COR-L47 (cell line): ENCODE measurements at places on chromosomes 4 and X.

DNA sequence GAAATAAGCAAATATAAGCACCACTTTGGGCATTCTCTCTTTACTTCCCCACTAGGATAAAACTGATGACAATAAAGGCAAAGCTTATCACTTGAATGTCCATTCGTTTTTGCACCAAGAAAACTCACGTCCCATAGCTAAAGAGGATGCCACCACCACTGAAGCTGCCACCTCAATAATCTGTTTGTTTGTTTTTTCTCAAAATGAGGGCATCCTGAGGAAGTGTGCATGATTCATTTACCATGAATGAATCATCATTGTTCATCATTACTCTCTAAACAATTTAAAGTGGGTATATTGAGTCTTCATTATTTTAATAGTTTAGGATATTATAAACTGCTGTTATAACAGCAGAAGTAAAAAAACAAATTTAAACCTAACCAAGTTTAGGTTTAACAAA, 168.2 kb downstream of the DCTD start:
- no peak for DNase-seq

GRCh38 chr4:149291463-149291862, 524.2 kb downstream of the IQCM start:
- peak; percentile 6 for DNase-seq

DNA sequence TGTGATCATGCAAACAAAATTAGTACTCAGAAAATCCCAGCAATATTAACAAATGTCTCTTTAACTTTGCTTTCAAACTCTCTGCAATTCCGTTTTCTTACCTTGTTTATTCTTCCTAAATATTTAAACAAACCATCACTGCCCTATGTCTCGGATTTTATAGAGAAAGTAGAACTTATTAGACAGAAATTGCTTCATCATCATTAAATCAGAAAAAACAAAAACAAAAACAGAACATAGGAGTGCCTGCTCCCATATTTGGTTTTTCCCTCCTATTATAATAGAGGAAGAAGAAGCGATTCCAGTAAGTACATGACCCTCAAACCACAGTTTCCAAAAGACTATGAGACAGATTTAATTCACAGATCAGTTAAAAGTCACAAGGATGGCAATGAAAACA, 1228.0 kb downstream of the RPA4 start:
- DNase-seq = no peak

DNA sequence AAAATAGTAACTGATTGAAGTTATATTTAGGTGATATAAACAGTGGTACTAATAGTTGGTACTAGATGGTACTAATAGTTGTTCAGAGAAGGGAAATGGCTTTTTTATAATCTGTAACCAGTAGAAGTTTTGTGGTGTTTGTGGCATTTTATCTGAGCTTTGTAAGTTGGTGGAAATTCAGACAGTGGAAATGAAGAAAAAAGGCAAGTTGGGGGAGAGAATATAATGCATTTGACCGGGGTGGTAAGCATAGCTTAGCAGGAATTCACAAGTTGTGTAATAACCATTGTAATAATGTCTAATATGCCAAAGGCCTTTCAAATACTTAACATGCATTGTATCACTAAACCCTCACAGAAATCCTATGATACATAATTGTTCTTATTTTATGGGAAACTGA, 36.3 kb downstream of the DTHD1 start:
- no peak for DNase-seq

GRCh38 chrX:19193565-19193964, 71.3 kb upstream of the ADGRG2 start:
- no peak for DNase-seq

DNA sequence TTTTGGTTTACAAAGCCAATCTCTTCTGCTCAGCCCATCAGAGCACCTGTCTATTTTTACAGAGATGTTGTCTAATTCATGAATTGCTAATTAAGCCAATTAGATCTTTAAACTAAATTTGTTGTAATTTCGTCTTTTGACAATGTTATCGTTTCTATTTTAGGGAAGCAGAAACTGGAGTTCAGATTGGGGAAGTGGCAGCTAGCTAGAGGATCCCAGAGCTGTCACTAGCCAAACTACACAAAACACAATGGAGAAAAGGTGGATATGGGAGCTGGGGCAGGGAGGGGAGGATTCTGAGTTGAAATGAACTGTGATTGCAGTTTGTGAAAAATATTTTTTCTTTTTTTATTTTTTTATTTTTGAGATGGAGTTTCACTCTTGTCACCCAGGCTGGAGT, 35.8 kb downstream of the CASP3 start:
- DNase-seq = no peak

- no peak for DNase-seq
Observed at GRCh38 chr4:188297873-188298272, 158.6 kb downstream of the TRIML1 start.

DNA sequence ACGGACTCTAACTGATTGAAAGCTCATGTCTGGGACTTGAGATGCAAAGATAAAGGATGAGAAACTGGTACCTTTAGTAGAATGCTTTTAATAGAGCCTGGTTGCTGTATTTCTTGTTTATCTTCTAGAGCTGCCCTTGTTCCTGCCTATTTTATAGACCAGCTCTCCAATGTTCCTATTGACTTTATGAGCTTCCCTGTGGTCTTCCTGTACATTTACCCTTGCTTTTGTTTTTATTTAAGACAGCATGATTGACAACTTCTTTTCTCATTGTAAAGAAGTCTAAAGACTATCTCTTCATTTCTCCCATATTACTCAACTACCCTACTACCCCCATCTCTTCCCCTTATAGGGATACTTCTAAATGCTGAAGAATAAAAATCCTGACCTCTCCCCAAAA, 174.7 kb downstream of the UGT8 start:
- DNase-seq = no peak

- no peak for DNase-seq
Observed at GRCh38 chrX:107678957-107679740, 50.8 kb downstream of the PRPS1 start.

DNA sequence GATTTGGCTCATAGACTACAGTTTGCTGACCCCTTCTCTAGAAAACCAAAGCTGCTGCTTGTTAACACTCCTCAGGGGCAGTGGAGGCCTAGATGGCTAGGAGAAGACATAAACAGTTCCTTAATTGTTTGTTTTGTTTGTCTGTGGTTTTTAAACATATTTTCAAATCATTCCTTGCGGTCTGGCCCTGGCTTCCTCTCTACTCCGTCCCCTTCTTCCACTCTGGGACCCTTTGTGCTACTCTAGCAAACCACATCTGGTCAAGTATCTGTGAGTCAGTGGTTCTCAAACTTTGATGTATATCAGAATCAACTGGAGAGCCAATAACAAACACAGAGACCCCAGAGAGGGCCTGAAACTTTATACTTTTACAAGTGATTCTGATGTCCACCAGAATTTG, 36.1 kb downstream of the FRMPD4 start:
- no peak for DNase-seq

GRCh38 chrX:148788449-148788848, 288.0 kb downstream of the AFF2 start:
- DNase-seq = no peak

GRCh38 chr4:14337892-14338584, 664.2 kb upstream of the CPEB2 start:
- DNase-seq = no peak

DNA sequence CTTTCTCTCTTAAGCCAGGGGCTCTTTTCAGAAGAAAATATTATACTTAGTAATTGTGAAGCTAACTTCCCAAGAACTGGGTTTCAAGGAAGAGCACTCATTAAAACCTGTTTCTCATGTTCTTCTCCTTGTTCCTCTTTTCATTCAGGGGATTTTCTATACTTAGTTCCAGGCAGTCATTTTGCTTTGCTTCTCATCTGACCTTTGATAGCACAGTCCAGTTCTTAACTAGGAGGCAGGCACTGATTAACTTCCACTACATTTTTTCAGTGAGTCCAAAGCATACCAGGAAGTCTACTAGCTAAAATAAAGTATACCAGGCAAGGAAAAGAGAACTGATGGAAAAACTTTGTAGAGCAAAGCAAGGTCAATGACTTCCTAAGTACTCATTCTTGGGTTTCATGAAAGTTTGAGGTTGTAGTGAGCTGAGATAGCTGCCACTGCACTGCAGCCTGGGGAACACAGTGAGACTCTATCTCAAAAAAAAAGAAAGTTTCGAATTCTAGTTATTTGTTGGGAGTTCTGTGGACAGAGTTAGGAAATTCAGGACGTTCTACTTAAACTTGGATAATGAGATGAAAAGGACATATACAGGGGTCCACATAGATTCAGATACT, 190.1 kb upstream of the HS3ST1 start:
- no peak for DNase-seq

DNA sequence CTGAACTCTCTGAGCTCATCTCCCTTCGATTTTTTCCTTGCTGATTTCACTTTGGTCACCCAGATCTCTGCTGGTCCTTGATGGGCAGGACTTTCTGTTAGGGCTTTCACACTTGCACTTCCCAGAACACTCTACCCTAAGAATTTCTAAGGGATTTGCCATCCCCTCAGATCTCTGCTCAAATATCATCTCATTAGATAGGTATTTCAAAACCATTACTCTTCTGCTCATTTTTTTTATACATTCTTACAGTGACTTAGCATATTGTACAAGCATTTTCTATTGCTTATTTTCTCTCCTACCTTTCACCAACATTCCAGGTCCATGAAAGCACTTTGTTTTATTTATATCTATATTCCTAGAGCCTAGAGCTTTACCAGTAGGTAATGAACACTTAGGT, 913.3 kb downstream of the PDHA2 start:
- DNase-seq = no peak

DNA sequence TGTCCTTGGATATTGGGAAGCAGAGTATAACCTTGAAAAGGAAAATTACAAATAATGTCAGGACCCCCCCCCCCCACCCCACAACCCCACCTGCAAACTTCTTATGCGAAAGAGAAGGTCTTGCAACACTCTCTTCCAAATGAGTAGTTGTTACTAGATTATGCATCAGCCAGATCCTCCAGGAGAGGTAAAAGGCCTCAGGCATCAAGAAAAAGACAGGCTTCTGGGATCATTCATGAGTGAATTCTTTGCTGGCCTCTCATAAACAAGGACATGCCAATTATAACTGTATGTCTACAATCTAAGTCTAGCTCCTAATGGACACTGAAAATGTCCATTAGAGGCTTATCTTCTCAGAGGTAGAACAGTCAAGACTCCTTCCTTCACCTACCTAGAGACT, 1443.3 kb downstream of the RAPGEF2 start:
- DNase-seq = no peak

DNA sequence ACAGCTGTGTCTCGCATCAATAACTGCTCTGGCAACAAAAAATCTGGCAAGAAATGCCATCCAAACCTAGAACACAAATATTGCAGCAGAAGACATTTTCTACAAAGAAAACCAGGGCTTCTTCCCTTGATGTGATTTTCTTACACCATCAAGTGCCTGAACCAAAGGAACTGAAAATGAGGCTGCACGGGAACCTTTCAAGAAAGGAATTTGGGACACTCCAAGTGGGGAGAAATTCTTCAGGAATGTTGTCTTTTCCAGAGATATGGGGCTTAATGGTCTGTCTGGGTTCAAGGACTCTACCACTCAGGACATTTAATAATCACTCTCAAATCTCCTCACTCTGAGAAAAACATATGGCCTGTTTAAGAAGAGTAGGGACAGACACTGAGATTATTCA, 57.6 kb downstream of the PRDM5 start:
- DNase-seq = no peak

DNA sequence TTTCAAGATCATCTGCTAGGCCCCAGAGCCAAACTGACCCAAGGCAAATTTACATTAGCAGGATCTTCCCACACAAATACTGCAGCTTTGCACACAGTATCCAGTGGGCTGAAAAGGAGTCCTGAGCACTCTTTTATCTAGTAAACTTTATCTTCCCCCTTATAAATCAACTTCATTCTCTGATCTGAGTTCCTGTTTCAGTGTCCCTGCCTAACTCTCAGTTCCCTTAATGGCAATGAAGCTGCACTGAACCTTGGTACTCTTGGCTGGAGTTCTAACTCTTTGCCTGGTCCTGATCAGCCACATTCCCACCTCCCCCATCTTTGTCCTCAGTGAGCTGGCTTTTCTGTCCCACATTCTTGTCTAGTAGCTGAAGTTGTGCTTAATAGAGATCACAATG, 37.4 kb downstream of the EDA2R start:
- DNase-seq = no peak
